Activated CD8-positive, alpha-beta T cell treated with anti-CD3 and anti-CD28 coated beads for 36 hours (primary cell): ENCODE measurements at places on chromosomes 3 and 15. TPM values are rescaled to one million over a fixed set of nuclear protein-coding genes. Genes with fewer than 3 reads are reported as not detected.

AMT gene
- 4.4 TPM for total RNA-seq

SMC4 gene
- 149 TPM for total RNA-seq

WDR49 gene
- 0.29 TPM for total RNA-seq

C3orf70 gene
- total RNA-seq: 0.04 TPM

GOLGA6L2 gene
- not detected for total RNA-seq

SH2D7 gene
- total RNA-seq: not detected

IP6K1 gene
- total RNA-seq: 23.5 TPM

DNA sequence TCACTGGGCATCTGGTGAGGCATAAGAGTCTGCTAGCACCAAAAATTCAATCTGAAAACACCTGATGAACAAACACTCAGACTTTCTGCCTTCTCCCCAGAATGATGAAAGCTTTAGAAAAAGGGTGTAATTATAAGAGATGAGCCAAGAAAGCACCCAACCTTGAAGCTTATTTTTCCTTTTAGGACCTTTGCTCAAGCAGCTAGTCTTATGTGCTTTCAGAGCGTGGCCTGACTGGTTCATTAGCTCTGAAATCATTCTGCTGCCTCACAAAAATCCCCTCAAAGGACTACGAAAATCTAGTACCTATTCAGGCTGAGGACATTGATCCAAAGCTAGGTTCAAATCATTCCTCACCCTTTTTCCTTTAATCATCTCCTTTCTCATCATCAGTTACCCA is 662.3 kb downstream of the MAGI1 start:
- H3K27me3 ChIP-seq: no peaks in the 10 kb centered on the region
- H3K27ac ChIP-seq: no peak overlapping the region
- H3K4me1 ChIP-seq: no peaks in the 10 kb centered on the region
- no peaks in the 10 kb centered on the region for H3K36me3 ChIP-seq

DNA sequence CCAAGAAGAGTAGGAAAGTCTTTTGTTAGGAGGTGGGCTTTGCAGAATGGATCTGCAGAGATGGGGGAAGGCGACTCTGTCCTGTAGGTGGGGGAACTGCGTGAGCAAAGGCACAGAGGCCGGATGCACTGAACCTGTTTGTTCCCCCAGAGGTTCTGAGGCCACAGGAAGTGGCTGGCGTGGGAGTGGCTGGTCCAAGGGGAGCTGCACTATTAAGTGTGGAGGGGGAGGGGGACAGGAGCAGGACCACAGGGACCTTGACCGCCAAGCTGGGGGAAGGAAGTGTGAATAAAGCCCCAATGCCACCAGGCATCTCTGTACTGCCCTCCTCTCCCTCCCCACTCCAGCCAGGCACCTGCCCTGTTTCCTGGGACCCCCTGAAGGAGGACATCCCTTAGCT is 51.8 kb downstream of the CYP11A1 start:
- peak; percentile 83 for DNase-seq
- no peaks in the 10 kb centered on the region for H3K27me3 ChIP-seq
- H3K4me3 ChIP-seq: peak overlapping the region; percentile 65
- H3K27ac ChIP-seq: peak overlapping the region; percentile 84
- peaks cover 64% of the 10 kb centered on the region for H3K4me1 ChIP-seq
- H3K36me3 ChIP-seq: no peaks in the 10 kb centered on the region

GRCh38 chr3:7545334-7545733 is 684.4 kb downstream of the GRM7 start:
- DNase-seq: no peak
- H3K36me3 ChIP-seq: no peaks in the 10 kb centered on the region
- no peak overlapping the region for H3K4me3 ChIP-seq
- H3K27ac ChIP-seq: no peak overlapping the region
- H3K27me3 ChIP-seq: no peaks in the 10 kb centered on the region
- no peaks in the 10 kb centered on the region for H3K4me1 ChIP-seq

DNA sequence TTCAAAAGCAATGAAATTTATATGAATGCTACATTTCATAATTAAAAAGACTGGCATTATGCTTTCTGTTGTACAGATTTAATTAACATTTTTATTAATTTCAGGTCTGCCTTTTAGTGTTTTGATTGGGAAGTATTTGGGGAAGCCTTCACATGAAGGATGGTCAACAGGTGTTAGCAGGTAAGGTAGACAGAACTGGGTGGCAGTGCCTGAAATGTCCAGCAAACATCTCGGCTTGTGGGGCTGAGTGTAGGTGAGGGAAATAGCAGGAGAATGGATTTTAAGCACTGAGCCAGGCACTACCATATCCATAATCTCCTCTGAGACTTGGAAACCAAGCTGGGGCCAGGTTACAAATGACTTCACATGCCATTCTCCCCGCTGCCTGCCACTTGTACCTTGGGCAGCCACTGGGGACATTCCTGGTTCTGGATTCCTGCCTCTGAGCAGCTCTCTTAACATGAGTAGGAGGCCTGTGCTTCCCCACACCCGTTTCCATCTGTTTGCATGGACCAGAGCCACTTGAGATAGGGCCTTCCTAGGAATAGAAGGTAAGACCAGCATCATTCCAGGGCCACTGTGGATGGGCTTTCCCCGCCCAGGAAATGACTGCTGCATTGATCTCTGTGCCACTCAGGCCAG is 125.9 kb upstream of the HES1 start:
- peaks cover 3% of the 10 kb centered on the region for H3K4me1 ChIP-seq
- no peak for DNase-seq
- H3K27ac ChIP-seq: no peak overlapping the region
- peaks cover 9% of the 10 kb centered on the region for H3K27me3 ChIP-seq
- H3K4me3 ChIP-seq: no peak overlapping the region
- no peaks in the 10 kb centered on the region for H3K36me3 ChIP-seq

DNA sequence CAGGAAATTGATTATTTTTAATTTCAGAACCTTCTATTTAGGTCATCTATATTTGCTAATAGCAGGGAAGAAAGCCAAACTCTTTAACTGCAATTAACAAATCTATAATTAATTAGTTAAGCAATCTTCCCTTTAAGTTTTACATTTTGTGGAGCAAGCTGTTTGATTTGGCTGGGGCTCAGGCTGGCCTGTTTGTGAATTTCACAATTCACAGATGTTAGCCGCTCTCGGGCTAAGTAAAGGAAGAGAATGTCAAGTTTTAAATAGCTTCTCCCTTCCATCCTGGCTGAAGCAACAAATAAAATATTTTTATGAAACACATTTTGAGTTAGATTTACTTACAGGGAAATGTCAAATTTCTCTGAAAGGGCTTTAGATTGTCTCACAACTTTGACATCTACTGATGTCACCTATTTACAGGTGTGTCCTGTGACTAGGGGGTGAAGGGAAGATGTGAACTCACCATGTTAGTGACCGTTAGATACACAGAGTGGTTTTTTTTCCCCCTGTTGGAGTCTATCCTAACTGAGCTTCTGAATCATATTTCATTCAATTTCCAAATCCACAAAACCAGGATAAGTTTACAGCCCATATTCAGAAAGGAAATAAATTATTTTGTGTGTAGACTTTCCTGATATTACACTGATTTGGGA is 1.3 kb upstream of the TP63 start:
- H3K27me3 ChIP-seq: no peaks in the 10 kb centered on the region
- H3K4me1 ChIP-seq: peaks cover 19% of the 10 kb centered on the region
- DNase-seq: no peak
- no peak overlapping the region for H3K27ac ChIP-seq
- no peaks in the 10 kb centered on the region for H3K36me3 ChIP-seq

- H3K4me3 ChIP-seq: peak overlapping the region; percentile 68
- H3K4me1 ChIP-seq: peaks cover 22% of the 10 kb centered on the region
- DNase-seq: peak; percentile 56
- H3K27me3 ChIP-seq: peaks cover 18% of the 10 kb centered on the region
These were observed 681 bp downstream of the CTDSPL start for GRCh38 chr3:37862219-37862902.

GRCh38 chr3:44048196-44048924 is 193.3 kb upstream of the TOPAZ1 start:
- H3K36me3 ChIP-seq: no peaks in the 10 kb centered on the region
- H3K27me3 ChIP-seq: peaks cover 13% of the 10 kb centered on the region
- no peak overlapping the region for H3K4me3 ChIP-seq
- H3K4me1 ChIP-seq: peaks cover 10% of the 10 kb centered on the region
- no peak overlapping the region for H3K27ac ChIP-seq

- H3K4me1 ChIP-seq: peaks cover 43% of the 10 kb centered on the region
- peaks cover 35% of the 10 kb centered on the region for H3K27me3 ChIP-seq
- H3K27ac ChIP-seq: no peak overlapping the region
- no peaks in the 10 kb centered on the region for H3K36me3 ChIP-seq
These were observed 4.1 kb downstream of the CCR9 start for GRCh38 chr3:45890405-45890804.

- DNase-seq: no peak
- H3K4me3 ChIP-seq: no peak overlapping the region
- no peaks in the 10 kb centered on the region for H3K36me3 ChIP-seq
- H3K27me3 ChIP-seq: no peaks in the 10 kb centered on the region
- H3K4me1 ChIP-seq: no peaks in the 10 kb centered on the region
These were observed 659 bp upstream of the MYH15 start for GRCh38 chr3:108511055-108511454.

GRCh38 chr3:61687663-61688306 is 126.4 kb downstream of the PTPRG start:
- H3K4me3 ChIP-seq: no peak overlapping the region
- no peaks in the 10 kb centered on the region for H3K4me1 ChIP-seq
- no peak overlapping the region for H3K27ac ChIP-seq
- H3K27me3 ChIP-seq: peaks cover 1% of the 10 kb centered on the region

- DNase-seq: no peak
- H3K36me3 ChIP-seq: no peaks in the 10 kb centered on the region
- peaks cover 12% of the 10 kb centered on the region for H3K4me1 ChIP-seq
- H3K27me3 ChIP-seq: no peaks in the 10 kb centered on the region
- no peak overlapping the region for H3K4me3 ChIP-seq
These were observed 51.8 kb downstream of the IQSEC1 start for GRCh38 chr3:13021141-13022114.

- H3K4me1 ChIP-seq: peaks cover 100% of the 10 kb centered on the region
- no peak for DNase-seq
- H3K27ac ChIP-seq: peak overlapping the region; percentile 85
- H3K27me3 ChIP-seq: no peaks in the 10 kb centered on the region
These were observed 12.9 kb downstream of the KLF13 start for GRCh38 chr15:31339558-31339895.

DNA sequence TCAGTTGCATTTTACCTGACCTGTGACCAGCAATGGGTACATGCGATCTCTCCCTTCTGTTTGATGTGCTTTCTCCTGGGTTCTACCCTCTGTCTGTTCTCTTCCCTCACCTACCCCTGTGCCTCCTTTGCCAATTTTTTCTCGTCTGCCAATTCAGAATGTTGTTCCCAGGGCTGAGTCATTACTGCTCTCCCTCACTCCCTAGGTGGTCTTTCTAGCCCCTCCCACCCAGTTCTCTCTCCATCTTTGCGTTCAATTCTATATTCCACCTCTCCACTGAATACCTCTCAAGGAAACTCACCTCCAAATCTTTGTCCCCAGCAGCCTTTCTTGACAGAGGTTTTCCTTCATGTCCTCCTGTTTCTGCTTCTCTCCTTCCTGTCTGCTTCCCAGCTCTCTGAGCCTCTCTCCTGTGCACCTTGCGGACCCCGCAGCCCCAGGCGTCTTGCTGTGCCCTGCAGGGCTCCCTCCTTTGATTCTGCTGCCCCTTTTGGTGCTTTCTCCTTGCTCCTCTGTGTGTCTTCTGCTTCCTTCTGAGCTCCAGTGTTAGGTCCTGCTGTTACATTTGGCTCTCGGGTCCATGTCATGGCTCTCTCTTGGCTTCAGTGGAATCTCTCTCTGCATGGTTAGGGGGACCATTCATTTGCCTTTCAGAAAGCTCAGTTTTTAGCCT is 398.2 kb upstream of the TPM1 start:
- no peak for DNase-seq
- no peak overlapping the region for H3K27ac ChIP-seq
- H3K27me3 ChIP-seq: peaks cover 4% of the 10 kb centered on the region

DNA sequence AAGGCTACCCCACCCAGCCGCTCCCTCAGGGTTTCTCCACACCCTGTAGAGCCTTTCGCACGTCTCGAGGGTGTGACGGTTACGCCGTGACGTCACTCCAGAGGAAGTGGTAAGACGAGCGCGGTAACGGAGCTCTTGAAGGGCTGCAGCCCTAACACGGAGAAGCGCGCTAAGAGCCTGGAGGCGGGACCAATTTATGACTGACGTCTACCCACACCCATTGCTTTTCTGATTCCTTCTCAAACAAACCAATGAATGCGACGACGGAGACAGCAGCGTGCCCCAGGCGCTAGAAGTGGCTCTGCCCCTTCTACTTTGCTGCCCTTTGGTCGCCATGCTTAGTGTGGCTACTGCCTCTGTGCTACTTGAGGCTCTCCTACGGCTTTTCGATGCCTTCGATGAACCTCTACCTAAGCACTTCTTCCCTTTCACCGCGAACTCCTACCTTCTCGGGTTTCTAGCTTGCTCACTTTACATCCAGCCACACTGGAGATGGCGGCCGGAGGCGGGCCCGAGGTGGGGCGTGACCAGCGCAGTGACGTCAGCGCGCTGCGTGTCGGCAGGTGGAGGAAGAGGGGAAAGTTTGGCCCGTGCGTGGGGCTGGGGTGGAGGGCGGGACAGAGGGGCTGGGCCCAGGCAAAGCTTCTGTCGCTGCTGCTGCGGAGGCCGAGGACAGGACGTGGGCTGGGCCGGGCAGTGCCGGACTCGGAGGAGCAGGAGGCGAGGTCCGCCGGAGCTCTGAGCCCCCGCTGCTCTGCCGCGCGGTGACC is at the start of gene OXSR1:
OXSR1 (plus strand) TSS at position 586 of the 770 bp plus-strand sequence. CDS start 340 bp downstream, outside the sequence.
- H3K4me1 ChIP-seq: peaks cover 42% of the 10 kb centered on the region
- DNase-seq: peak; percentile 100
- peak within 1 kb of the TSS; percentile 99 for H3K27ac ChIP-seq
- peaks cover 30% of the 10 kb centered on the region for H3K36me3 ChIP-seq

DNA sequence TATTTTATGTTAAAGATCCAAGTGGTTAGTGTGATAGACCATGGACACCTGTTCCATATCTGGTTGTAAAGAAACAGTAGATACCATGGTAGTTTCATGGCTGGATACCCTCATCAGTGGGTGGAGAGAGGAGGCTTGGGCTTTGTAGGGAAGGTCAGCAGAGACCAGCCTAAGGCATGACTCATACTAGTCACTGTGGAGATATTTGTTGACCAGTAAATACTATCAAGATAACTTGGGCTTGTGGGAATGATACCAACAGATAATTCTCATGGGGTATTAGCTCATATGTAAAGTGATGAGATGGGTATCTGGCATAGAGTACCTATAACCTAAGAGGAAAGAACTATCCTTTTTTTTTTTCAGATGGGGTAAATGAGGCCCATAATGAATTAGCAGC is 354.5 kb downstream of the CACNA2D3 start:
- H3K27me3 ChIP-seq: no peaks in the 10 kb centered on the region
- H3K36me3 ChIP-seq: no peaks in the 10 kb centered on the region
- no peak overlapping the region for H3K4me3 ChIP-seq
- no peaks in the 10 kb centered on the region for H3K4me1 ChIP-seq
- no peak overlapping the region for H3K27ac ChIP-seq

DNA sequence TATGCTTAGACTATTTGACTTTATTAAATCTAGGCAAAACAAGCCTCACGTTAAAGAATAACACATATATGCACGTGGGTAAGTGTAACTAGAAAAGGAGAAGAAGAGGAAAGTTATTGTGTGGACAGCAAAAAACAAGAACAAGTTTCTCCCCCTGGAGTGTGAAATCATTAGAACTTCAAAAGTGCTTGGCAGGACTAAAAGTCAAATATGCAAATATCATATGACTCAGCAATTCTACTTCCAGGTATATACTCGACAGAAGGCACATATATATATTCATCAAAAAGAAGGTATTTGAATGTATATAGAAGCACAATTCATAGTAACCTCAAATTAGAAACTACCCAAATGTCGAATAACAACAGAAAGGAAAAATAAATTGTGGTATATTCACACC is 68.9 kb upstream of the STXBP5L start:
- DNase-seq: no peak
- H3K4me1 ChIP-seq: no peaks in the 10 kb centered on the region
- peaks cover 7% of the 10 kb centered on the region for H3K27me3 ChIP-seq
- H3K36me3 ChIP-seq: no peaks in the 10 kb centered on the region
- no peak overlapping the region for H3K4me3 ChIP-seq
